Stimulated activated naive CD8-positive, alpha-beta T cell treated with anti-CD3 and anti-CD28 coated beads, Interleukin-15, amount 100 ng/mL, for 72 hours (primary cell): ENCODE measurements at places on chromosomes 6 and 20.

GRCh38 chr20:51542033-51542570 lies 417 bp downstream of the NFATC2 start:
- peak; percentile 81 for DNase-seq

DNA sequence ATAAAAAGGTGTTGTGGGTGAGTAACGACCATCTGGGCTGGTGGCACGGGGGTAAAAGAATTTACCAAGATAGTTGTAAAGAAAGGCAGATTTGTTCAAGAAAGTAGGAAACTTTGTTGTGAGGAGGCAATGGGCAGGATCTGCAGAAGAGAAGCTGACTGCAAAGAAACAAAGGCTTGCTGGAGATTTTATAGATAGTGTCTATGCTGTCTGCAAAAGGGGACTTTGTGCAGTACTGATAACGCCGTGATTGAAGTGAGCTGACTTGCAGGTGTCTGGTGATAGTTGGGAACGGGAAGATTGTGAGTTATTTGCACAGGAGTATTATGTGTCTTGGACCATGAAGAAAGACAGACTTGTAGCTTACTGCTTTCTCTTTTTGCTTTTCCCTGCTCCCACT lies 36.8 kb upstream of the GSTA3 start:
- no peak for DNase-seq

GRCh38 chr6:82022614-82023129 lies 224.9 kb downstream of the IBTK start:
- DNase-seq: no peak

DNA sequence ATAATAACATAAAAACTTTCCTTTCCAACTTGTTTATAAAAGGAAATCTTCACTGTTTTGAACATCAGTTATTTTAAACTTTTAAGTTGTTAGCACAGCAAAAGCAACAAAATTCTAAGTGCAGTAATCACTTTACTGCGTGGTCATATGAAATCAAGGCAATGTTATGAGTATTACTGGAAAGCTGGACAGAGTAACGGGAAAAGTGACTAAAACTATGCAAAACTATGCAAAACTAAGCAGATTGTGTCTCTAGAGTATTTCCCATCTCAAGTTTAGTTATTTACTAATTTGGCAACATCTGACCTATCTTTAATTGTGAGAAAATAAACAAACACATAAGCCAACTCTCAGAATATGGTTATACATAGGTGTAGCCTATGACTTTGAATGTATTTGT lies 10.9 kb upstream of the ANKEF1 start:
- DNase-seq: no peak

DNA sequence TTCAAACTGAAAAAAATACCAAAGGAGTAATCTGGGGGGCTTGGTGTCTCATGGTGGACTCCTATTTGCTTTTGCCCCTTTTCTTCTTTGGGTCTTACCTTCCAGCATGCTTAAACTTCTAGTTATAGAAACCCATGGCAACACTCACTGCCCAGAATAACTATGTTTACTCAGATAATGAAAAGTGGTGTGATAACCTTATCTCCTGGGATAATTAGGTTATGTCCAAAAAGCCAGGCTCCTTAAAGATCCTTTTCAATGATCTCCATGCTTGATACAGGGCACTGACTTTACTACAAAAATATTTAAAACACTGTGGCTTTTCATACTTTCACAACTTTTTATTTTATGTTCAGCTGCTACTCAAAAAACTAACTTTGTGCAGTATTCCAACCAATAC lies 245.6 kb downstream of the PRKN start:
- DNase-seq: no peak

GRCh38 chr20:45041464-45042337 lies 59.2 kb downstream of the KCNS1 start:
- DNase-seq: no peak

GRCh38 chr20:53547664-53548239 lies 45.9 kb downstream of the ZNF217 start:
- DNase-seq: peak; percentile 26

DNA sequence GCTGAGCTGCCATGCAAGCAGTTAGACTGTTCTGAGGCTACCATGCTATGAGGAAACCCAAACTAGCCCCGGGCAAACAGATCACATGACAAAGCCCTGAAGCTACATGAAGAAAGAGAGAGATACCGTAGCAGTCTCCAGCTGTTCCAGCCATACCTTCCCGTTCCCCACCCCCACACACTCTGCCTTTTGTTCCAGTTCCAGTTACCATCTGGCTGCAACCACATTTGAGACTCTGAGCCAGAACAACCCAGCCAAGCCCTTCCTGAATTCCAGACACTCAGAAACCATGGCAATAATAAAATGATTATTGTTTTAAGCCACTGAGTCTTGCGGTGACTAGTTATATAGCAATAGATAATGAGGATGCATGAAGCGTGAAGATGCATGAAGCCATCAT lies 28.3 kb downstream of the RIN2 start:
- no peak for DNase-seq

- peak; percentile 20 for DNase-seq
These were observed 25.7 kb upstream of the BTBD3 start for GRCh38 chr20:11891776-11892545.

- DNase-seq: no peak
These were observed 77.2 kb downstream of the CDC5L start for GRCh38 chr6:44464527-44465310.
